Sciatic nerve (tissue), 2 donors: ENCODE measurements at places on chromosomes 5 and 9. TPM values are rescaled to one million over a fixed set of nuclear protein-coding genes. Genes with fewer than 3 reads are reported as not detected.

The HTR4 gene
- 0.13 TPM for total RNA-seq

The TAS2R1 gene
- total RNA-seq = not detected

The KCNT1 gene
- 0.53 TPM for total RNA-seq

The LYSMD3 gene
- 23.7 TPM for total RNA-seq

The C9orf152 gene
- total RNA-seq = not detected

The GABRA1 gene
- total RNA-seq = not detected

The SLC4A9 gene
- 0.18 TPM for total RNA-seq

The PHYHD1 gene
- 38.7 TPM for total RNA-seq

The LHFPL2 gene
- total RNA-seq = 33.4 TPM

The PRRC2B gene
- 252 TPM for total RNA-seq

The ORM2 gene
- not detected for total RNA-seq
